ENCODE measurements at places on chromosomes 13 and 19. TPM values are rescaled to one million over a fixed set of nuclear protein-coding genes. Genes with fewer than 3 reads are reported as not detected.

DNA sequence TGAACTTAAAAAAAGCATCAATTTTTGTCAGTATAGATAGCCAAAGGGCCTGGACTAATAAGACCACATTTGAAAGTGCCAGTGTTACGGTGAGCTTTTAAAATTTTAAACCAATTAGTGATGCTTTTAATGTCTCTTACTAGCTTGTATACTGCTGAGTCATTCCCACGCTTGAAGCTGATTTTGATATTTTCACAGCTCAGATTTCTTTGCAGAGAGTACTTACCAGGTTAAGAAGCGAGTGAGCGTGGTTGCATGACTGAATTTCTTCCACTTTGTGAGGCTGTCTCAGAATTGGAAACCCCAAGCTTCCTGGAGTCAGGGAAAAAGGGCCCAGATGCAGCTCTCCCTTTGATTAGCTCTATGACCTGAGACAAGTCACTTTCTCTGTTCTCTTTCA, 74.5 kb upstream of the NBEA start:
- DNase-seq = no peak

GRCh38 chr19:15934332-15935078, at the start of gene CYP4F11:
TSS of gene CYP4F11 (minus strand) at chr19:15934529. CDS start at chr19:15934408, 121 bp downstream.
- DNase-seq = no peak

GRCh38 chr13:98797456-98797855, 45.0 kb upstream of the SLC15A1 start:
- no peak for DNase-seq

DNA sequence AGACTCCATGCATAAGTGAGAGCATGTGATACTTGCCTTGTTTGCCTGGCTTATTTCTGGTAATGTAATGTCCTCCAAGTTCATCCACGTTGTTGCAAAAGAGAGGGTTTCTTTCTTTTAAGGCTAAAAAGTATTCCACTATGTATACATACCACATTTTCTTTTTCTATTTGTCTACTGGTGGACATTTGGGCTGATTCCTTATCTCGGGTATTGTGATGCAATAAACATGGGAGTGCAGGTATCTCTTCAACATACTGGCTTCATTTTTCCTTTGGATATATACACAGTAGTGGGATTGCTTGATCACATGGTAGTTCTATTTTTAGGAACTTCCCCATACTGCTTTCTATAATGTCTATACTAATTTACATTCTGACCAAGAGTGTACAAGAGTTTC, 49.6 kb upstream of the EBPL start:
- DNase-seq = no peak

Gene NLRP12
- not detected for total RNA-seq
